ENCODE measurements at places on chromosomes 6 and 20. TPM values are rescaled to one million over a fixed set of nuclear protein-coding genes. Genes with fewer than 3 reads are reported as not detected.

The TREML4 gene
- not detected for total RNA-seq

The GNAS-AS1 gene
- total RNA-seq = not detected

The JPH2 gene
- 0.49 TPM for total RNA-seq

The VWA7 gene
- 4.3 TPM for total RNA-seq

The SMLR1 gene
- total RNA-seq = 0.08 TPM

The DCDC2 gene
- 0.15 TPM for total RNA-seq

The BACH2 gene
- total RNA-seq = 1.6 TPM

The ADAM33 gene
- 0.62 TPM for total RNA-seq

The MAK gene
- 0.21 TPM for total RNA-seq

The IBTK gene
- 73.2 TPM for total RNA-seq

The CALHM4 gene
- total RNA-seq = not detected

The MDC1 gene
- 68.6 TPM for total RNA-seq

The GSTA1 gene
- 0.28 TPM for total RNA-seq

The FOXA2 gene
- 28.0 TPM for total RNA-seq

The HAO1 gene
- 0.13 TPM for total RNA-seq

The LAMA4 gene
- 11.9 TPM for total RNA-seq

The MEI4 gene
- total RNA-seq = 0.05 TPM

The HLA-DRA gene
- 1.7 TPM for total RNA-seq

The PDE7B gene
- total RNA-seq = 0.03 TPM

The TMX4 gene
- 34.6 TPM for total RNA-seq

The PKIB gene
- total RNA-seq = 1.1 TPM

The PRSS35 gene
- 0.10 TPM for total RNA-seq

The TREM2 gene
- not detected for total RNA-seq

The MOCS3 gene
- 5.8 TPM for total RNA-seq

The SLC22A16 gene
- not detected for total RNA-seq

The RMND1 gene
- 16.1 TPM for total RNA-seq

The MCHR2 gene
- total RNA-seq = not detected

The CTCFL gene
- total RNA-seq = 0.05 TPM

The GABRR1 gene
- not detected for total RNA-seq

The TREML2 gene
- total RNA-seq = not detected

The GSTA4 gene
- total RNA-seq = 3.9 TPM

The TGM3 gene
- not detected for total RNA-seq

The TMEM200A gene
- 0.10 TPM for total RNA-seq

The PLN gene
- total RNA-seq = not detected

The SCRT2 gene
- not detected for total RNA-seq

The OR2H1 gene
- not detected for total RNA-seq

The OR2B6 gene
- 0.26 TPM for total RNA-seq

The HEY2 gene
- total RNA-seq = not detected

The GRIK2 gene
- total RNA-seq = 6.6 TPM

The MRPL18 gene
- 98.4 TPM for total RNA-seq

The RAET1G gene
- total RNA-seq = 1.2 TPM

The GNL1 gene
- total RNA-seq = 90.6 TPM

The OPRM1 gene
- not detected for total RNA-seq

The PRDM13 gene
- not detected for total RNA-seq

The ZSCAN26 gene
- total RNA-seq = 6.6 TPM

The DNAAF9 gene
- 7.4 TPM for total RNA-seq

The NRN1 gene
- total RNA-seq = 0.18 TPM

The LCA5 gene
- total RNA-seq = 7.0 TPM

The TCFL5 gene
- 23.8 TPM for total RNA-seq
